ENCODE measurements at places on chromosomes 4 and X.

- DNase-seq, result no peak
These were observed 28.0 kb upstream of the ATP6AP2 start for GRCh38 chrX:40552768-40553167.

DNA sequence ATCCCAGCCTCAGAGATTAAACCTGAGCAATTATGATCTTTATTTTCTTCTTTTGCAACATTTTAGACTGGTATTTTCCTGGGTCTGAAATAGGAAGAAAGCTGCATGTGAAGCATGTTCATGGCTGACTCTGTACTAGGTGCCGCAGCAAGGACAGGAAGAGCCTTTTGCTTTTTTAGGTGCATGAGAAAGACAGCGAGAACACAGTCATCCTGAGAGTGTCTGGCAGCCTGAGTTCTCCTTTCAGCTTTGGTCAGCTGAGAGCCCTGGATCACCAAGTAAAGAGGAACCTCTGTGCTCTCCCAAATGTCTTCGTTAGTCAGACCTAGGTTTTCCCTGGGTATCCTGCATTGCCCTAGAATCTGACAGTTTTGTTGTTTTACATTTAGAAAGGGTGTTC is 29.8 kb downstream of the FAM149A start:
- no peak for DNase-seq

DNA sequence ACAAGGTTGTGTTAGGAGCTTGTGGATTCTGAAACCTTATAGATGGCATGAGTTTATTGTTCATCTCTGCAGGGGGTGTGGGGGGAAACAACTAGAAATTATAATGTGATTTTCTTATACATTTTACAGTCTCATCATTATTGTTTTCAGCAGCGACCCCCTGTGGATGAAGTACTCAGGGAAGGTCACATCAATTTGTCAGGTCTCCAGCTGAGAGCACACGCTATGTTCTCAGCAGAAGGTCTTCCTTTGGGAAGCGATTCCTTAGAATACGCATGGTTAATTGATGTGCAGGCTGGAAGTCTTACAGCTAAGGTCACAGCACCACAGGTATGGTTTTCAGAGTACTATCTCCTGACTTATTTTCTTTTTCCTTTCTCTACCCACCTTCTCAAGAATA is 72.2 kb downstream of the BLTP1 start:
- no peak for DNase-seq

DNA sequence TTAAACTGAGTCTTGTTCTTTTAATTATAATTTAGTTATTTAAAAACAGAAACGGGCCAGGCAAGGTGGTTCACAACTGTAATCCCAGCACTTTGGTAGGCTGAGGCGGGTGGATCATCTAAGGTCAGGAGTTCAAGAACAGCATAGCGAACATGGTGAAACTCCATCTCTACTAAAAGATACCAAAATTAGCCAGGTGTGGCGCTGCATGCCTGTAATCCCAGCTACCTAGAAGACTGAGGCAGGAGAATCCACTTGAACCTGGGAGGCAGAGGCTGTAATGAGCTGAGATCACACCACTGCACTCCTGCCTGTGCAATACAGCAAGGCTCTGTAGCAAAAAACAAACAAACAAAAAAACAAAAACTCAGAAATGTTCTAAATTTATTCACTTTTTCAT is 852.9 kb downstream of the TECRL start:
- no peak for DNase-seq

GRCh38 chr4:169144061-169144600 is 126.6 kb downstream of the SH3RF1 start:
- DNase-seq, result no peak

DNA sequence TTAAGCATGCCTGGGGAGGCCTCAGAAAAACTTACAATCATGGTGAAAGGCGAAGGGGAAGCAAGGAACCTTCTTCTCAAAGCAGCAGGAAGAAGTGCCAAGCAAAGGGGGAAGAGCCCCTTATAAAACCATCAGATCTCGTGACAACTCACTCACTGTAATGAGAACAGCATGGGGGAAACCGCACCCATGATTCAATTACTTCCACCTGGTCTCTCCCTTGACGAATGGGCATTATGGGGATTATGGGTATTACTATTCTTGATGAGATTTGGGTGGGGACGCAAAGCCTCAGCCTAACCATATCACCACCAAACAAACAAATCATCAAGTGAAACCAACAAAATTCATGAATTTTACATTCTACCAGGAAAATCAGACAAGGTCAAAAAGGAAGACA is 76.7 kb upstream of the TAB3 start:
- DNase-seq, result no peak

DNA sequence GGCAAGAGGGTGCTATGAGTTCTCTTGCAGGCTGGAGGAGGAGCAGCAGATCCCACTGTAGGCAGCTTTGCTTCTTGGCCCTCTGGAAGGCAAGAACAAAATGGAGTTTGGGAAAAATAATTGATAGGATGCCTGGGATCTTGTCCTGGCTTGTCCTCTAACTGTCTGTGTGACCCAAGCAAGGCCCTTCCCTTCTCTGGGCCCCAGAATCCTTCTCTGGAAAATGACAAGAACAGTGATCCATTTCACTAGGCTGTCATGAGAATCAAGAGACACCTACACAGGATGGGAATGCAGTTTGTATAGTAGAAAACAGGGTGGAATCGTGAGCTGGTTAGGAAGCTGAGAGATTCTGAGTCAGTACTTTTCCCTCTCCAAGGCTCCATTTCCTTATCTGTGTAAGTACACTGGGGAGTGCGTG is 133.3 kb downstream of the PJA1 start:
- DNase-seq, result no peak

- no peak for DNase-seq
These were observed 1.3 kb downstream of the TMEM47 start for GRCh38 chrX:34655501-34656455.

- no peak for DNase-seq
These were observed 37.8 kb upstream of the PRPS2 start for GRCh38 chrX:12753366-12753765.

DNA sequence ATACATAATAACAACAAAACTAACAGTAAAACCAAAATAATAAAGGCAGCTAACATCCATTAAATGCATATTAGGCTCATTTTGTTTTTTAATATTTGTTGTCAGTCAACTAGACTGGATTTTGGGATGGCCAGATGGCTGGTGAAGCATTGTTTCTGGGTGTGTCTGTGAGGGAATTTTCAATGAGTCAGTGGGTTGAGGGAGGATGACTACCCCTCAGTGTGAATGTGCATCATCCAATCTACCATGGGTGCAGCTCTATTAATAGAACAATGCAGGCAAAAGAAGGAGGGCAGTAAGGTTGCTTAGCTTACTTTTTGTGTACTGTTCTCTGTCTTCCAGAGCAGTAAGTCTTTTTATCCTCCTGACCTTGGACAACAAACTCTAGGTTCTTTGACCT is 484.2 kb upstream of the HS3ST1 start:
- DNase-seq, result no peak

- DNase-seq, result no peak
These were observed 29.4 kb downstream of the DTHD1 start for GRCh38 chr4:36310793-36311192.

DNA sequence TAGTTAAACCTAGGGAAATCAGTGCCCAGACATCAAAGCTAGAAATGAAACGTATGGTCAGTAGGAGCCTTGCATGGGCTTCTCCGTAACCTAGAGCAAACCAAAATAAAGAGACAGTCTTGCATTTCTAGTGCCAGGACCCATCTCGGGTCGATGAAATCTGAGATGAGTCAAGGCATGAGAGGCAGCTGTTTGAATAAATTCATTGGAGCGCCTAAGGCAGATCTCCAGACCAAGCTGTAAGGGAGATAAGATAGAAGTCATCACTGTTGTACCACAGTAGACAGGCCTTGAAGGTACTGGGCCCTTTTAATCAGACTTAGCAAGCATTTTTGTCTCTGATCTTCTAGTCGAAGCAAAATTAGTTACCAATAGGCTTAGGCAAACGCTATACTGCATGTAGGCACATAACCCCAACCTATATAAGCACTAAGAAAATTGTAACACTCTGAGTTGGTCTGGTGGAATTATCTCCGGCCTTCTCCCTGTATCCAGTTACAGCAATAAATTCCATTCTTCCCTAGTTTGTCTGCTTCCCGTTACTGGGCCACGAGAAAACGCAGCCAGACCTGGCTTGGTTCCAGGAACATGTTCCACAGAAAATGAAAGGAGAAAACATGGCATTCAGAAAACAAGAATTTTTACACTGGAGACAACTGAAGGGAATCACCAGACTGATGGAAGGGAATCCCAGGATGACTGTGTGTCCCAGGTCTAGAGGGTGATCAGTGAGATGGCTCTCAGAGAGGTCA is 21.1 kb upstream of the PAPSS1 start:
- no peak for DNase-seq

DNA sequence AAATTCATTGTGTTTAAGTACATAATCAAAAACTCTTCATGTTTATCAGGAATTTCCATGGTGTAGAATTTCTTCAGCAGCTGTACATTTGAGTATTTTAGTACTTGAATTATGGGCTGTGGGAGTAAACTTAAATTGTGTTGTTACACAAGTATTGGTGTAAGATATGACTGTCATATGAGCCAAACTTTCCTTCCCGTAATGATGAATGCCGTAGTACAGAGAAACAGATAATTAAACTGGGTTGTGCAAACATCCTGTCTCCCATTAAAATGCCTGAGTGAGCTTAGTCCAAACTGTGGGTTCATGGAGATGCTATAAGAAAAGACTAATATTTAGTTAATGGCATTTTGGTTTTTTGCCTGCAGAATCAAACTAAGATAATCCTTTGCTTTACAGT is 159.2 kb downstream of the SLC4A4 start:
- DNase-seq, result no peak

GRCh38 chr4:166042510-166043055 is 169.5 kb downstream of the TLL1 start:
- DNase-seq, result no peak

DNA sequence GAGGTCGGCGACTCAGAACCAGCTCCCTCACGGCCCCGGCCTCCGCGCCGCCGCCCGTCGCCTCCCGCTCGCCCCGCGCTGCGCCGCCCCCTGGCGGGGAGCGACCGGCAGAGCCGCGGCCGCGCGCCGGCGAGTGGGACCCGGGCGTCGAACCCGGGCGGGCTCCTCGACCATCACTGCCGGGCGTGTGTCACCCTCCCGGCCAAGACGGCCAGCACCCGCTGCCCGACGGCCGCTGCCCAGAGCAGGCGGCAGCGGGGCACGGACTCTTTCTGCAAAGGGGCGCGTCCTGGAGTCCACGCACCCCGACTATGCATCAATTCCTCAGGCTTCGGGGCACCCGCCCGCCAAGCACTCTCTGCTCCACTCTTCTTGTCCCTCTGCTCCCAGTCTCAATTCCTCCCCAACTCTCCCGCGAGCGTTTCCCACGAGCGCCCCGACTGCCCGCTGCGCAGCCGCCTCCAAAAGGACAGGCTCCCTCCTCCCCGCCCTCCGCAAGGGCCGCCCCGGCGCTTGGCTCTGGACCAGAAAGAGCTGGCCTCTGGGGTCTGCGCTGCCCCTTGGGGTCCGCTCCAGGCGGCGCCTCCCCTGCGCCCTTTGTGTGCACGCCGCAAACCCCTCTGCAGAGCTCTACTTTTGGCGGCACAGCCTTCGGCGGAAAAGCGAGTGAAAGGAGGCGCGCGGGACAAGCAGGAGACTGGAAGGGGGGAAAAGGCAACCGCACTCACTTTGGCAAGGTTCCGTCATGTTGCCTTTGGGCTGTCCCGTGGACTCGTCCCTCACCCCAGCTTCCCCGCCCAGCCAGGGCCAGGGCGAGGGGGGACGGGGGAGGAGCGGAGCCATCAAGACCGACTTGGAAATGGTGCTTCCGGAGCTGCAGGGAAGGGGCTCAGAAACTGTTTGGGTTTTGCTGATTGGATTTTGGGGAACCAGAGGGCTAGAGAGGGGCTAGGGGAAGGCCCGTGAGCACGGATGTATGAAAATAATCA is 1.0 kb downstream of the PDE5A start:
- DNase-seq, result peak; percentile 19

- no peak for DNase-seq
These were observed 53.0 kb downstream of the ZFX start for GRCh38 chrX:24202465-24203031.

- peak; percentile 22 for DNase-seq
These were observed 83.6 kb downstream of the NBDY start for GRCh38 chrX:56812515-56813105.

GRCh38 chr4:95839891-95840290 is at the start of gene PDHA2:
Gene PDHA2 (plus strand): TSS chr4:95840093. CDS start chr4:95840151, 58 bp downstream.
- no peak for DNase-seq

DNA sequence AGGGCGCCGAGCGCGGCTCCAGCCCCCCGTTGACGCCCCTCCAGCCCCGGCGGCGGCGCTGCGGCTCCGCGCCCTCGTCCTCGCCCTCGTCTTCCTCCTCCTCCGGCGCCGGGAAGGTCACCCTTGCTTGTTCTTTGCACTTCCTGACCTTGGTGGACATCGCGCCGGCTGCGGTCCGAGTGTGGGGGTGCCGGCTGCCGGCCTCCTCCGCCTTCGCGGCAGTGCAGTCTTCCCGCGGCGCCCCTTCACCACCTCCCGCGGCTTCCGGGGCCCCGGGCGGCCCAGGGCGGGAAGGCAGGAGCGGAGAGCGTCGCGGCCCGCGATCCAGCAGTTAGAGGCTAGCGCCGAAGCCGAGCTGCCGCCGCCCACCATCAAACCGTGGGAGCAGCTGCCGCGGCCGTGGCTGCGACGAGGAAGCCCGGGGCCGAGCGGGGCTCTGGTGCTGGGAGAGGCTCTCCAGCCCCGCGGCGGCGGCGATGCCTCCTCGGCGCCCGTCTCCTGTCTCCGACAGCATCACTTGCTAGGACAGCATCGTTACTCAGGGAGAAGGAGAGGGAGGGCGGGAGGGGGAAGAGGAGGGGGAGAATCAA is at the start of gene TRPC3:
Gene TRPC3, minus strand, starts transcription at position 540 of the 590 bp plus-strand sequence. Its CDS starts 380 bp downstream, at position 160.
- DNase-seq, result no peak

DNA sequence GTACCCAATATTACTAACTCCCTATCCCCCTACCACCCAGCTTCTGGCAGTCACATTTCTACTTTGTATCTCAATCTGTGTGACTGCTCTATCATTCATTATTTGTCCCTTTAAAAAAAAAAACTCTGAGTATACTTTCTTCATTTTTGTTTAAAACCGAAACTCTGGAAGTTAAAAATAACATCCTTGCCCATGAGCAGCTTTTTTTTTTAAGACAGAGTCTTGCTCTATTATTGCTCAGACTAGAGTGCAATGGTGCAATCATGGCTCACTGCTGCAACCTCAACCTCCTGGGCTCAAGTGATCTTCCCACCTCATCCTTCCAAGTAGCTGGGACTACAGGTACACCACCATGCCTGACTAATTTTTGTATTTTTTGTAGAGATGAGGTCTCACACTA is 15.8 kb downstream of the UBE2K start:
- DNase-seq, result no peak

DNA sequence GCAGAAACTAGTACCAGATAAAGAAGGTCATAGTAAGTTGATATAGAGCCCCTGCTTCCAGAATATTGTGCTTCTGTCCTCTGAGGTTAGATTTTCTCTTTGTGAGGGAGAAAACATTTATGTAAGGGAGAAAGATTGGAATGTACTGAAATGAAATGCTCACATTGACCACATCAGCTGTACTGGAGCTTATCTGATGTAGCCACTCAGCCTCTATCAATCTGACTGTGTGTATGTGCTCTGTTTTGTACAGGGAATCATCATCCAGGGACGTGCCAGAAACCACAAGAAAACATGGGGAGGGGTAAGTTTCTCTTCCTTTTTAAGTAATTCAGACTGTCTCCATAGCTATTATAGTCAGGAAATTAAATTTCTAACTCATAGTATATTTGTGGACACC is 56.8 kb downstream of the PRRG1 start:
- no peak for DNase-seq

All from central memory CD8-positive, alpha-beta T cell (primary cell).